ENCODE measurements at places on chromosomes 16 and 17. TPM values are rescaled to one million over a fixed set of nuclear protein-coding genes. Genes with fewer than 3 reads are reported as not detected.
A peak's percentile ranks its signal among the peaks of the same experiment; 100 is the strongest.

DNA sequence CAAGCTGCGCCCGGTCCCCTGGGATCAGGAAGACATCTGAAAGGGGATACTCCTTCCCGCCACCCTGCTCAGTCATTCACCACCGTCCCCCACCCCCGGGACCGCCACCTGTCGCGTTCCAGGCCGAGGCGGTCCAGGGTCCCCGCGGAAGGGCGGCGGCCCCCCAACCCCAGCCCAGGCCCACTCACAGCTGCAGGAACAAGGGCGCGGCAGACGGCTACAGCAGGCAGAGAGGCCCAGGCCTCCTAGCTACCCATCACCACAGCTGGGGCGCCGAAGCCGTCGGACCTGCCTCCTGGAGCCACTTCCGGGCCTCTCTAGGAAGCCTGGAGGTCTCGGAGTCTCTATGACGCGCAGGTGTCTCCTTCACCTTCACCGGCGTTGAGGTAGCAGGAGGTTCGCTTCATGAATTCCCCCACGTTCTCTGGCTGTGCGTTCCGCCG lies at the start of gene SDR42E1:
Gene SDR42E1 (minus strand): TSS at position 272 of the 443 bp plus-strand sequence. CDS start 10,612 bp downstream, outside the sequence.
- H3K4me3 ChIP-seq = peak within 1 kb of the TSS; percentile 75
- peak within 1 kb of the TSS; percentile 23 for H3K27ac ChIP-seq
- H3K27me3 ChIP-seq = peaks cover 17% of the 10 kb centered on the region

DNA sequence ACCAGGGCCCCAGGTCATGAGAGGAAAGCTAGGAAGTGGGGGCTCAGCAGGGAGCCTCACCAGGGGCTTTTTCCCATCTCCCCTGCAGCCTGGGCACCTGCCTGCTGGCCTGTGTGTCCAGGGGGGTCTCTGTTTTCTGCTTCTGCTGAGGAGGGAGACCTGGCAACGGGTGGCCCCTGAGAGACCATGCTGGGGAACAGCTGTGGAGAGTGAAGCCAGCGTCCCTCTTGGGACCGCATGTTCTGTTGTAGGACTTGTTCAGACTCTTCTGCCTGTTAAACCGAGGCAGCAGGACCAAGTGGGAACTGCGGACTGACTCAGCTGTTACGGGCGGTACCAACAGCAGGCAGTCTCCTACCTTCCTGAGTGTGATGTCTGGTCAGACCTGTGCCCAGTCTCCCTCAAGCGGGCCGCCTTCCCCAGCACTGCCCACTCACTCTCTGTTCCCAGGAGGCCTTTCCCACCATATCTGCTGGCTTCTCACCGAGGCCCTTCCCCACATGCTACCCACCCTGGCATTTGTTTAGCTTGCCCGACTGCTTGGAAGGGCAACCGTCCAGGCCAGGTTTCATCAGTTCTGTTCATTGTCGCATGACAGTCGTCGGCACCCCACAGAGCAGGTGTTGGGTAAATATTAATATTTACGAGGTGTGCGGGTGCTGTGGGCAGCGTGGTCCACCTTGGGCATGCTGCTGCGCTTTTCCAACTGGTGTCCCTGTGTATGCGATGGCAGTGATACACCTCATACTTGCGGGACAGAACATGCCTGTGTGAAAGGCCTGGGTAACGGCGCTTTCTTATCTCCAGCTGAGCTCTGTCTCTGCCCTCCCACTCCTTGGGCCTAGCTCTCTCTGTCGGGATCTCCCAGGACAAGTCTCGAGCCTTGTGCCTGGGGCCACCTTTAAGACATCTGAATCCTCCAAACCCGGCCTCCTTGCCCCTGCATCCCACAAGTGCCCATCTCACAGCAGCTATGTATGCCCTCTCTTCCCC lies 69.4 kb downstream of the MPRIP start:
- no peak overlapping the region for H3K4me3 ChIP-seq
- H3K27ac ChIP-seq = no peak overlapping the region
- H3K36me3 ChIP-seq = no peaks in the 10 kb centered on the region
- DNase-seq = no peak
- no peaks in the 10 kb centered on the region for H3K27me3 ChIP-seq
- peaks cover 60% of the 10 kb centered on the region for H3K4me1 ChIP-seq

DNA sequence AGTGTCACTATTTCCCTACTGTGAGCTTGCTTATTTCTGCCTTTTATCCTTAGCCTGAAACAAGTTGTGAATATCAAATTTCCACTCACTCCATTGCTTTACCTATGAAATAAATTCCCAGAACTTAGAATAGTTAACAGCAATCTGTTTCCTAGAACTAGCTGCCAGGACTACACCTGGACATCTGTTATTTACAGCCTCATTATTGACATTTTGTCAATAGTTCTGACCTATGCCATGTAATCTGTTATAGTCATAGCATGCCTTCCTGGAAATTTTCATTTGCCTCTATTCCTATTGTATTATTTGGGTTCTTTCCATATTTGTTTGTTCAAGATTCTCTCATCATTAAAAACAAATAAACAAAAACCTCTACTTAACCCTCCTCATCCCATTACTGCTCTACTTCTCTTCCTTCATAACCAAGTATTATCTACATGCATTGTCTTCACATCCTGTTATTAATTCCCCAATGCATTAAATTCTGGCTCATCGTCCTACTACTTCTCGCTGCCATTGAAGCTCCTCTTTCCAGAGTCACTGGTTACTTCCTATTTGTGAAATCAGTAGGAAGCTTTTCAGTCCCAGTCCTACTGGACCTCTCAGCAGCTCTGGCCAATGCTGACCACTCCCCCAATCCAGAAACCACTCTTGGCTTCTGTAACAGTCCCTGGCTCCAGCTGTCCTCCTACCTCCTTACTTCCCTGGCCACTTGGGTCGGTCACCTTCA lies 55.3 kb downstream of the PIGL start:
- H3K27me3 ChIP-seq = no peaks in the 10 kb centered on the region
- no peak for DNase-seq
- H3K4me1 ChIP-seq = peaks cover 21% of the 10 kb centered on the region
- H3K4me3 ChIP-seq = no peak overlapping the region

DNA sequence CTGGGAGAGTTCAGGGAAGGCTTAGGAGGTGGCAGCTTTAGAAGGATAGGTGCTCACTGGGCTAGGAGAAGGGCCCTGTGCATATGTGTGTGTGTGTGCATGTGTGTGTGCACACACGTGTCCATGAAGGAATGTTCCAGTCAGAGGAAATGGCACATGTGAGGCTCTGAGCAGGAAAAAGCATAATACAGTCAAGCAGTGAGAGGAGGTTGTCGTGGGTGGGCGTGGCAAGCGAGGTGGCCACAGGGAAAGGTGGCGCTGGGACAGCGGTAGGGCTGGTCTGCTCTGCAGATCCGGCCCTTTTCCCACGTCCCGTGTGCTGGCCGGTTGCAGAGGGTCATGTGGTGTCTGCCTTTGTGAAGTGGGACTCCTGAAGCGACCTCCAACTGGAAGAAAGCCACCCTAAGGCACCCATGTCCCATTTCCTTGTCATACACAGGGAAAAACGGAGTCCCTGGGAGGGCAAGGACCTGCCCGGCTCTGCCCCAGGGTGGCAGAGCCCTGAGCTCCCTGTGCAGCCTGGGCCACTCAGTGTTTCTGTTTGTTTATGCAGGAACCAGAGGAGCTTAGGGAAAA lies 40.1 kb downstream of the NT5M start:
- H3K36me3 ChIP-seq = no peaks in the 10 kb centered on the region
- no peaks in the 10 kb centered on the region for H3K27me3 ChIP-seq
- H3K27ac ChIP-seq = no peak overlapping the region
- H3K4me1 ChIP-seq = no peaks in the 10 kb centered on the region
- no peak for DNase-seq
- H3K4me3 ChIP-seq = no peak overlapping the region

The GAST gene
- total RNA-seq = not detected

GRCh38 chr16:477301-478157 lies 50.0 kb upstream of the CAPN15 start:
- no peaks in the 10 kb centered on the region for H3K4me1 ChIP-seq
- H3K4me3 ChIP-seq = no peak overlapping the region
- no peak overlapping the region for H3K27ac ChIP-seq
- no peaks in the 10 kb centered on the region for H3K27me3 ChIP-seq
- H3K36me3 ChIP-seq = no peaks in the 10 kb centered on the region
- no peak for DNase-seq

- peaks cover 4% of the 10 kb centered on the region for H3K36me3 ChIP-seq
- H3K27me3 ChIP-seq = peaks cover 8% of the 10 kb centered on the region
- H3K27ac ChIP-seq = no peak overlapping the region
- peaks cover 26% of the 10 kb centered on the region for H3K4me1 ChIP-seq
- DNase-seq = no peak
These were observed 8.7 kb upstream of the ATP2A3 start for GRCh38 chr17:3972931-3973330.

The CLCN7 gene
- total RNA-seq = 44.2 TPM

DNA sequence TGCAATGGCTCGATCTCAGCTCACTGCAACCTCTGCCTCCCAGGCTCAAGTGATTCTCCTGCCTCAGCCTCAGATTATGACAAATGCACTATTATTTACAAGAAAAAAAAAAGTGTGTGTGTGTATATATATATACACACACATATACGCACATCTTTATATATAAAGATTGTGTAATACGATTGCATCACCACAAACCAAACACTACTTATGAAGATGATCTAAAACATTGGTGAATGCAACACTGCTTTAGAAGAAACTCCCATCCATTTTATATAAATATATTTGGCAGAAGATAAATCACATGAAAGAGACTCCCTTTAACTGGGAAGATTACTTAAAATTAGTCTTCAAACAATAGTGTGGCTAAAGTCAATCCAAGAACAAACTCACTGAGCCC lies 96.7 kb downstream of the SYCE1L start:
- peaks cover 4% of the 10 kb centered on the region for H3K27me3 ChIP-seq
- H3K4me3 ChIP-seq = no peak overlapping the region
- H3K36me3 ChIP-seq = no peaks in the 10 kb centered on the region

The MILR1 gene
- total RNA-seq = 0.35 TPM

DNA sequence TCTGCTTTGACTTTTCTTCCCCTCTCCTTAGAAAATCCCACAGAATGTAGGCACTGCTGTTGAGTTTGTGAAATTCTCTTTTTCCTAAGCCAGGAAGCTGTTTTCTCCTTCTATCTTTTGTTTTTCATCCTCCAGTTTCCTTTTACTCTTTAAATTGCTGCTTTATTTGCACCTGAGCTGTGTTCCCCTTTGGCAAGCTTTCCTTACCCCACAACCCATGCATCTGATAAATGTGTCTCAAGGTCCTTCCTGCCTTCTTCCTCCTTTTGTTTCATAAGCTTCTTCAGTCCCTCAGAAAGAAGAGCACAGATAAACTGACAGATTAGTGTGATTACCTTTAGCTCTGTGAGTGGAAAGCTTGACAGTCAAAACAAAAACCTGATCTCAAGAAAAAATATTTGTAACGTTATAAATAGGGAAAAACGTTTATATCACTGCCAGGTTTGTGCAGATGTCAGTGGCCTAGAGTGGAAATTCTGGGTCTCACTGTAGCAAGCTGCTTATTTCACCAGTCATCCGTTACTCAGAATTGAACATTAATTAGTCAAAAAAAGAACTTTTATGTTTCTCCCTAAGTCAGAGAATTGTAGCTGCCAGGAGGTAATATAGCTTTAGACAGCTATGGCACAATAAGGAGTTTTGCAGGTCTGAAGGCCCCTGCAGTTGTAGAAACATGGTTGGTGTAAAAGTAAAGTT lies 23.6 kb downstream of the GSDMB start:
- H3K27ac ChIP-seq = peak overlapping the region; percentile 23
- DNase-seq = no peak
- peaks cover 8% of the 10 kb centered on the region for H3K27me3 ChIP-seq
- H3K4me3 ChIP-seq = no peak overlapping the region

Measured in activated CD4-positive, alpha-beta memory T cell treated with anti-CD3 and anti-CD28 coated beads, Interleukin-2, amount 10 ng/mL, durations not matched to agents 7 days and 5 days (primary cell).